Left renal cortex interstitium (tissue), 4 donors: ENCODE measurements at places on chromosomes 6 and 20. TPM values are rescaled to one million over a fixed set of nuclear protein-coding genes. Genes with fewer than 3 reads are reported as not detected.
A peak's percentile ranks its signal among the peaks of the same experiment; 100 is the strongest.

GRCh38 chr20:37600486-37600885, 72.8 kb upstream of the BLCAP start:
- no peak for DNase-seq

DNA sequence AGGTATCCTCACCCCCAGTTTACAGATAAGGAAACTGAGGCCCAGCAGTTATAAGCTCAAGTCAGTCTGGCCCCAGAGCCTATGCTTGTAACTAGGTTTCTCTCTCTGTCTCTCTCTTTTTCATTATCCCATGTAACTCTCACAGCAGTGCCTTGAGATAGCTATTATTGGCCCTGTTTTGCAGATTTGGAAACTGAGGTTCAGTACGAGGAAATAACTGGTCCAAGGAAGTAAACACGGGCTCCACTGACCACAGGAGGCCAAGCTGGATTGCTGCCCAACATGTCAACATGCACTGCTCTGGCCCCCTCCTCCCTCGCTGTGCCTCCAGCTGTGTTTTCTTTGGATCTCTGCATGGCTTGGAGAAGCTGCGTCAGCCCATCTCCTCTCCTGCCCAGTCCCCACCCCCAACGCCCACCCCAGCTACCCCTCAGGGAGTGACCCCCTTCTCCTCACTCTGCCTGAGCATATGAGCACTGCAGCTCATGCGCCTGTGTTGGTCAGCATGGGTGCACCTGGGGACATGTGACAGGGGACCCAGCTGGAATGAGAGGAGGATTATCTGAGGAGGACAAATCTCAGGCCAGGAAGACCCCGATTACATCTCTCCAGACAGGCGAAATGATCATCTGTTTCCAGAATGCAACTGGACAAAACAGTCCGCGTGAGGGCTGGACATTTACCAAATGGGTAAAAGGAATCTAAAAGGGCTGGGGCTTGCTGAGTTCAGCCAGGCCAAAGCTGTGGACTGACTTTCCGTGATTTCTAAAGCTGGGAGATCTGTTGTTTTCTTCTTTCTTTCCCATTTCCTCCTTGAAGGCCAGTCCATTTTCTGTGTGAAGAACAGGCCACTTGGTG, 7.8 kb upstream of the PLTP start:
- peak; percentile 51 for DNase-seq

- DNase-seq: no peak
Measured at GRCh38 chr6:158459726-158460125, 100.2 kb upstream of the TMEM181 start.

DNA sequence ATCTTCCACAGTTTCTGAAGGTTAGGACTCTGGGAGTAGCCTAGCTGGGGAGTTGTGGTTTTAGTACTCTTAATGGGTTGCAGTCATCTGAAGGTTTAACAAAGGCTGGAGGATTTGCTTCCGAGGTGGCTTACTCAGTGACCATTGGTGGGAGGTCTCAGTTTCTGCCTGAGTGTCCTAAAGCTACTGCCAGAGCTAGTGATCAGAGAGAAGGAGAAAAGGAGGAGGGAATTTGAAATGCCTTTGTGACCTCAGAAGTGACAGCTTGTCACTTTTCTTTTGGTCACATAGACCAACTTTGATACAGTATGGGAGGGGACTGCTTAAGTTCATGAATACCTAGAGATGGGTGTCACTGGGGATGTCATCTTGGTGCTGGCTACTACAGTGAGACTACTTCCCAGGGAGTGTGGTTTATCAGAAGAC, 41.3 kb downstream of the NCOA3 start:
- DNase-seq: no peak

DNA sequence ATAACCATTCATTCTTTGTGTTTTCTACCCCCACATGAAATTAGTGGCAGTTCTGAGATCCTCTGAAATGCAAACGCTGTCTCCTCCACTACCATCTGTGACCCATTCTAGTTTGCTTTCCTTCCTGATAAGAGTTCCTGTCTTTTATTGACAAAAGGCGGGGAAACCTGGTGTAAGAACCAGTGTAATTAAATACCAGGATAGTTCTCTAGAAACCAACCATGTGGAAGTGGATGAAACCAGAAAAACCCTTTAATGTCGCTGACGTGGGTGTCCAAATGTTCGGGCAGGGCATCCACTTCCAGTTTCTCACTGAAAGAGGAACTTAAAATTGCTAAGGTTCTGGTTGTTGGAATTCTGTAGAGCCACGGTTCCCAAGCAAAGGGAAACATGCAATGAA, 79.1 kb downstream of the TNFRSF21 start:
- no peak for DNase-seq

The CLIC1 gene
- 320 TPM for polyA plus RNA-seq

The NUS1 gene
- 55.5 TPM for polyA plus RNA-seq

The SASH1 gene
- polyA plus RNA-seq: 26.8 TPM
